NCI-H1694 (cell line): ENCODE measurements at places on chromosomes 7 and 10.
A peak's percentile ranks its signal among the peaks of the same experiment; 100 is the strongest.

DNA sequence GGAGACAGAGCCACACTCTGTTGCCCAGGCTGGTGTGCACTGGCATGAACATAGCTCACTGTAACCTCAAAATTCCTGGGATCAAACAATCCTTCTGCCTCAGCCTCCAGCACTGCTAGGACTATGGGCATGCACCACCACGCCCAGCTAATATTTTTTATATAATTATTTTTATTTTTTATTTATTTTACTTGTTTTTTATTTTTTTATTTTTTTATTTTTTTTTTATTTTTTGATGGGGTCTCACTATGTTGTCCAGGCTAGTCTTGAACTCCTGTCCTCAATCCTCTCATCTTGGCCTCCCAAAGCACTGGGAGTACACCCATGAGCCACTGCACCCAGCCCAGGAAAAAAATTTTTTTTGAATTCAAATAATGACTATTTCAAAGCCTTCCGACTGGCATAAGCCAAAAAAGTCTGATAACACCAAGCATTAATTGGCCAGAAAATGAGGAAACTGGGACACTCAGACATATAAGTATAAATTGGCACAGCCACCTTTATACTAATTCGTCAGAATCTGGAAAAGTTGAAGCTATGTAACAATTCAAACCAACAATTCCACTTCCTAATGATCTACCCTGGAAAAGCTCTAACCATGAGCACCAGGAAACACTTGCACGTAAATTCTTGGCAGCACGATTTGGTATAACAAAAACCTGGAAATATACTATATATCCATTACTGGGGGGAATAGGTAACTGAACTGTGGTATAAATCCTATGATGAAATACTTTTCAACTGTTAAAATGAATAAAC is 6.3 kb downstream of the ZC3HAV1 start:
- DNase-seq, result no peak

DNA sequence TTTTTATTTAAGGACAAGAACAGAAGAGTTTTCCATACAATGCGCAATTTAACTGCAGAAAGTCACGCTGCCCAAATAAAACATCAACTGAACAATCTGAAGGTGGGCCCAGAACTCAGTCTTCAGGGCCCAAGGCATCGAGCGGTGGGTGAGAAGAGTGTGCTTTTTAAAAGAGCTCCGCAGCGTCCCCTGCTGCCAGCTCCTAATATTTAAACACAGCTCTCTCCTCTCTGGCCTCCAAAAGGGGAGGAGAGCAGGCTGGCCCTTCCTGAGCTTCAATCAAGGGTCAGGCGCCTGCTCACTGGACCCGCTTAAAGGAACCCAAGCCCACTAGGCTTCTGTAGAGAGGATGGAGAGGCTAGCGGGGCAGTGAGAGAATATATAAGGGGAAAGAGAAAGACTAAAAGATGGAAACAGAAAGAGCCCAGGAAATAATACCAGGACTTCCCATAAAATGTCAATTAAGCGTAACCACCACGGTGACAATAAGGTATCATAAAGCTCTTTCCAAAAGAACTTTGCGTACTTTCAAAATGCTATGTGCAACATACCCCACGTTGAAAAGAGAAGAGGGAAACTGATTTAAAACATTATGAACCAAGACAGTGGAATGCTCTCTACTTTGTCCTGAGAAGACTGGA is 2.8 kb downstream of the FAM53B start:
- DNase-seq, result peak; percentile 19

DNA sequence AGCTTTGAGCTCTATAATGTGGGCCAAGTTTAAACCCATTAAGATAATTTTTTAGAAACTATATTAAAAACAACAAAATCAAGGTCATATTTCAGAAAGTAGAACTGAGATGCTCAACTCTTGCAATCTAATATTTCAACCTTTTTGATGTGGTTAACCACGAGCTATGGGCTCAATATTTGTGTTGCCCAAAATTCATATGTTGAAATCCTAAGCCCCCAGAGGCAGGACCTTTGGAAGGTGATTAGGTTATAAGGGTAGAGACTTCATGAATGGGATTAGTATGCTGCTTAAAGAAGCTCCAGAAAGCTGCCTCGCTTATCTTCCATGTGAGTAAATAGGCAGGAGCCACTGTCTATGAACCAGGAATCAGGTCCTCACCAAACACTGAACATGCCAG is 284.4 kb downstream of the CRPPA start:
- DNase-seq, result no peak

DNA sequence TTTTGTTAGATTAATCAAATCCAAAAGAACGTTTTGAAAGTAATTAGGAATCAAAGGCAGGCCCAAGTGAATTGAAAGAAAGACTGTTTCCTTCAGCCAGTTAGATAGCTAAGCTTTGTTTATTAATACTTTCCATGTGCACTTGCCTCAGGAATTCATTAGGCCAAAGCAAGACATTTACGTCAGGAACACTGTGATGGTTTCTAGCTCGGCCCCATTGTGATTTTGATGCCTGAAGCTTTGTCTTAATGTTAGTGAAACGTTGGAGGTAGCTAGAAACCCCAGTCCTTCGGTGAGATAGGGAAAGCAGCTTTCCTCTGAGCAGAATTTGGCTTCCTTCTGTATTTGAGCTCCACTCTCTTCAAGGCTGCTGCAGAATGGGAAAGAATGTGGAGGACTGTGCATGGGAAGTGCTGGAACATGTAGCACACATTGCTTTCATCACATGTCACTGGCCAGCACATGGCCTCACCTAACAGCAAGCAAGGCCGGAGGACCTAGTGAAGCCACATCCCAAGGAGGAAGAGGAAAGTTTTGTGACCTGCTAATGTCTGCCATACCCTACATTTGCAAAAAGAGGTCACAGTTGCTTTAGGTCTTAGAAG is 64.1 kb downstream of the PCGF5 start:
- DNase-seq, result no peak

DNA sequence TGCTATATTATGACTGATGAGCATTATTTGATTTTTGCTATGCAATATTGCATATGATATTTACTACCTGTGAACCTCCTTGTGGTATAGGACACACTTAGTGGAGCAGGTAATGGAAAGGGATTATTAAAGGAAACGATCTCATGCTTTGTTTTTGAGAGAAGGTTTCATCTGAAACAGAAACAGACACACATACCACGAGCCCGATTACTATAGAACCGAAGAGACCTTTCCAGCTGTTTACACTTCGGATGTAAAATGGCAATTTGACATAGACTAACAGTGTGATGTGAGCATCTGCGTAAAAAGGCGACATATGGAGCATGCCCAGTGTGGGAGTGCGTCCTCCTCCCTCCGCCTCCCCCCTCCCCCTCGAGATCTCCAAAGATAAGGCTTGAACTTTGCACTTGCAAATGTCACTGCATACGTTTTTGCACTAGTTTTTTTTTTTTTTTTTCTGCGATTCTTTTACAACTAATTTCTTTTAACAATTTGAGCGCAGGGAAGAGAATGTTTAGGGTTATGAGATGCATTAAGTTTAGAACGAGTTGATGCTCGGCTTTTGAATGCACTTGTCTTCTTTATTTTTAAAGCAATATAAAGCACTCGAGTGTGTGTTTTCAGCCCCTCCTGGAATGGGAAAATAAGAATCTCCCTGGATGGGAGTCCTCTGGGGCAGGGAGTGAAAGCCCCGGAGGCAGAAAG is 251.0 kb downstream of the NSUN6 start:
- DNase-seq, result no peak

DNA sequence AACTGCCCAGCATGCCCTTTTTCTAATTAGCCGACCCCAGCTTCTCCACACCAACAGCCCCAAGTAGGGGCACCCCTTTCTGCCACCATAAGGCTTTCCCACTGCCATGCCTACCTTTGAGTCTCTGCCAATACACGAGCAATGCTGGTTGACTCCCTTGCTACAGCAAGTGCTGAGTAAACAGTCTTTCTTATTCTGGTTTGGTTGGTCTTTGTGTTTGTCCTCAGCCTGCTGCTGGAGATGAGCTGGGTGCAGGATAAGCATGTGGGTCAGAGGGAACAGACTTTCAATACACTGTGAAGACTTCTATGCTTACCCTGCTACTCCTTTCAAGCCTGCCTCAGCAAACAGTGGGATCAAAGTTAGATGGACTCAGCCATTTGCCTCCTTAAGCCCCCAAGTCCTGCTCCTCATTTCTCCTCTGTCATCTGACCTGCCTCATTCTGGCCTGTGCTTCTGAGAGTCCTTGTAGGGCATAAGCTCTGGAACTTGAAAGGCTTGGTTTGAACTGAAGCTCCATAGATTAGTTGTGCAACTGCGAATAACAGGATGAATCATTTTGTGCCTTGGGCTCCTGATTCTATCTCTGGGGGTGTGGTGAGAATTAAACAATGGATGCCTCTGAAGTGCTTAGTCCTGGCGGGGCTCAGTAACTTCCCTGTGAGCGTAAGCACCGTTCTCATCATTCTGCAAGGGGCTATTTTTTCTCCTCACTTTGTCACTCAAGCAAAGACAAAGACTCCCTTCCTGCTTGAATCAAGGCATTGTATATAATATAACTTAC is 533.8 kb upstream of the DPP6 start:
- no peak for DNase-seq

DNA sequence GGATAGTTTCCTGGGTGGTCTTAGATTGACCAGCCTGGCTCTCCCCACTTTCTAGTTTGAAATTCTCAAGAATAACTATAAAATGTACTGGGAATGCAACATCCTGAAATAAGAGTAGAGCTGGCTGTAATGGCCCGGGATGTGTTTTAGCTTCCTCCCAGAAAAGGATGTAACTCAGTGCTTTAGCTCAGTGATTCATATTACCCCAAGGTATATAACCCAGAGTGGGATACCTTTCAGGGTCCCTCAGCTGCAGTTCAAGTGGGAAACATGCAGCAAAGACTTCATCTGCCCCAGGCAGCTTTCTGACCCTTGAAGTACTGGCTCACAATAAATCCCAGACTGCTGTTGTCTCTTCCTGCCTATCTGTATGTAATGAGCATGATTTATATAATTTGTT is 666.7 kb upstream of the KCND2 start:
- DNase-seq, result no peak

GRCh38 chr7:134472572-134473244 is 13.8 kb upstream of the AKR1B1 start:
- DNase-seq, result no peak

DNA sequence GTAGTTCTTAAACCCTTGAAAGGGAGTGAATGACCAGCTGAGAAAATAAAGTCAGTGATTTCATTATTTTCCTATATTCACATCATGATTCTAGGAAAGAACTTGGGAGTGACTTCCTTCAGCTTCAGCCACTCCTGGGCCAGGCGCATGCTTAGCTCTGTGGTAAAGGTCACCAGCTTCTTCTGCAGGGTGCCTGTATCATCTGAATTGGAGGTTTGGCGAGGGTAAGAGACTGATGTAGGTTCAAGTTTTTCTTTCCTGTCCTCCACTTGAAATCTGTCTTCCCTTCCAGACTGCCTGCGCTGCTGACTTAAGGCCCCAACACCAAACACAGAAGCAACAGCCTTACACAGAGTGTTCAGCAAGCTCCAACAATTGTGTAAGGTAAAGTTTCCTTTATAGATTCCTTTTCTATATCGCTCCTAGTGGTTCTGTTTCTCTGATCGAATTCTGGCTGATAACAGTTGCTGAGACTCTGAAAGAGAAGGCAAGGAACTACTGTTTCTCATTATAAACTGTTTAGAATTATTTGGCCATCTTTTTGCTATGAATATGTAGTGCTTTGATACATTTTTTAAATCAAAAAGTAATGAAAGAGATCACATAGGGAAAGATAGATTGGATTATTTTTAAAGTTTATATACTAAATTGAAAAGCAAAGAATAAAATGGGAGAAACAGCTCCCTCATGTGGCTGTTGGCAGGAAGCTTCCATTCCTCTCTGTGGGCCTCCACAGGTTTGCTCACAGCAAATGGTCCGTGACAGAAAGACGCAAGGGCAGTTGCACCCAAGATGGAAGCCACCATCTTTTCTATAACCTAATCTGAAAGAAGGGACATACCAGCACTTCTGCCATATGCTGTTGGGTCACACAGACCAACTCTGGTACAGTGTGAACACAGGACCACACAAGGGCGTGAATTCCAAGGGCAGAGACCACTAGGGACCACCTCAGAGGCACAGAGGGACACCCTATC is 14.0 kb downstream of the GATAD1 start:
- DNase-seq, result peak; percentile 39

GRCh38 chr10:21260506-21261149 is 264.9 kb downstream of the SKIDA1 start:
- DNase-seq, result no peak

DNA sequence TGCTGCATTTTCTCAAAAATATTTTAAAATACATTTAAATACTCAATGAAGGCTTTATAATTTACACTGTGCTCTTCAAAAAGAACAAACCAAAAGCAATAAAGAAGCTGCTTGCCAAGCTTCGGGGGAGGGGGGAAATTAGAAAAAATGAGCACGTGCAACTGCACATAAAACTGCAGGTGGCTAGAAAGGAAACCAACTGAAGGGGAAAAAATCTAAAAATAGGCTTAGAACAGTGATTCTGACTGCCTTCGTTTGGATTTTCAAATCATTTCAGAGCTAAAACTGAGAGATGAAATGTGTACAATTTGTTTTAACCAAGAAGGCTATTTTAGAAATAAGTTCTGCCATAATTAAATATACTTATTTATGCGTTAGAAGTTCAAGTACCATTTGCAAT is 61.4 kb downstream of the ABI1 start:
- DNase-seq, result no peak

DNA sequence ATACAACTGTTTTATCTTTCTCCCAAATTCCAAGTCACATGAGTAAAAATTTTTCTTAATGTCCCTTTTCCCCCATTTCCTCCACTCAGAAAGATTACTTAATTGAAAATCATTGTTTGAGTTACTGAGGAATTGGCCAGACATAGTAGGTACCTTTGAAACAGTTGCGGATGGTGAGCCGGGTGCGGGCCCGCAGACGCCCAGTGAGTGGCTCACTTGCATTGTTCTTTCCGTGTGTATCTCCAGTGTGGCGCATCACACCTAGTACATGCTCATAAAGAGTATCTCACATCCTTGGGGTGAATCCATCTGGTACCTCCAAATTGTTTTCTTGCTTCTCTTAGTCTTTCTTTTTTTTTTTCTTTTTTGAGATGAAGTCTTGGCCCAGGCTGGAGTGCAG is 14.3 kb downstream of the TRRAP start:
- no peak for DNase-seq

GRCh38 chr7:20141666-20142065 is 75.5 kb downstream of the MACC1 start:
- no peak for DNase-seq
